D341Med (cell line): ENCODE measurements at places on chromosomes 3 and 15.
A peak's percentile ranks its signal among the peaks of the same experiment; 100 is the strongest.

DNA sequence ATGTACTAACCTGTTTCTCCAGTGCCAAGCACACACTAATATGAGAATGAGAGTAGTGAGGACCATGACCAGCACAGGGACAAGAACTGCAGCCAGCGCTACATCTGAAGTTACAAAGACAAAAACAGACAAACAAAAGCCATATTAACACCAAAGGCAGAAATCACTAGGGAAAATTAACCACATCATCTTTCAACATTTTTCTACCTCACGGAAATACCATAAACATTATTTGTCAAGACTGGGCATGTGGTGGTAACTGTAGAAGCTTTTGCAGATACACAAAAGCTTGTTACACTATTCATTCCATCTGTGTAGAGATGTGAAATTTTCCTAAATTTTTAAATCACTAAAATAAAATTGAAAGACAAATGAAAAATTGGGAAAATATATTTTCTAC is 44.9 kb downstream of the ST3GAL6 start:
- DNase-seq = no peak

GRCh38 chr15:73596174-73596573 is 37.0 kb downstream of the NPTN start:
- no peak for DNase-seq

GRCh38 chr3:85148036-85148435 is 189.2 kb downstream of the CADM2 start:
- peak; percentile 27 for DNase-seq

DNA sequence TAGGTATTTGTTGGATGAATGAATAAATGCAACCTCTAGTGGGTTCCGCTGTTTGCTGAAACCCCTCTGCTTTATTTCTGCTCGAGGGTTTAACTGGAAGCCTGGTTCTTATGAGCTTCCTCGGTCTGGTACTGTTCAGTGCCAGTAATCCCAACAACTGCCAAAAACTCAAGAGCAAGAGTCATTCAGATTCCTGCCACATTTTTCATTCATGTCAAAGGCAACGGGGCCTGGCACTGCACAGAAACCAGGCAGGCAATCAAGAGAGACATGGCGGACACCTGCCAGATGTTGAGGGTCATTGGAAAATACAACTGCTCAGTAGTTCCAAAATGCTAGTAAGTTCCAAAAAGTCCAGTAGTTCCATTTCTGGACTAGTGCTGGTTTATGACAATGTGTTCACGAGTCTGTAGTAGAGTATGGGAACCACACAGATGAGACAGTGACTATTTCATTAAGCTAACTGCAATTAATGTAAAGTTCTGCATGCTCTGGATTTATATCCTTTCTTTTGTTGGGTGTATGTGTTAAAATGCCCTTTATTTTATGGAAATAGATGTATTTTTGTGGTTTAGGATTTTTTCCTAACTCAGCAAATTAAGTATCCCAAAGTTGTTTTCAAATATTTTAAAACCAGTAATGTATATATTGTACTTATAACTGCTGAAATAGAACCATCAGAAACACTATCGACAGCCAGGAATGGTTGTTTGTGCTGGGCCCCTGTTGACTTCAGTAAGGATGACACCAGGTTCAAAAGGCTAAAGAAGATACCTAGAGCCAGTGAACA is 22.7 kb upstream of the TMEM41A start:
- no peak for DNase-seq

DNA sequence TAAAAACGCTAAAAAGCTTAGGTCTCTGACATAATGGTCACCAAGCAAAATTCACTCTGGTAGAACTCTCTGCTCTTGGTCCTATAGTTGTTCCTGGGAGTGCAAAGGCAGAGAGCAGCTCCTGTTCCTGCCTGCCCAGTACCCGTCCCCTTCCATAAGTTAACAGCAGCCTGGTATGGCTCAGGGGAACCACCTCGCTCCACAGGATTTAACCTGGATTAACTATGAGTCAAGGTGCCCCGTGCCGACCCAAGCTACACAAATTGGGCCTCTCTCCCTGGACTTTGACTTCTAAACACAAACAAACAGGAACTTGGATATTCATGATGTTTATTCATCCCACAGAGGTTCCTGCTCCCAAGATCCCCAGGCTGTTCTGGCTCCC is 32.1 kb downstream of the SCAP start:
- peak; percentile 33 for DNase-seq

GRCh38 chr3:149319750-149320149 is 13.7 kb downstream of the TM4SF18 start:
- DNase-seq = no peak

DNA sequence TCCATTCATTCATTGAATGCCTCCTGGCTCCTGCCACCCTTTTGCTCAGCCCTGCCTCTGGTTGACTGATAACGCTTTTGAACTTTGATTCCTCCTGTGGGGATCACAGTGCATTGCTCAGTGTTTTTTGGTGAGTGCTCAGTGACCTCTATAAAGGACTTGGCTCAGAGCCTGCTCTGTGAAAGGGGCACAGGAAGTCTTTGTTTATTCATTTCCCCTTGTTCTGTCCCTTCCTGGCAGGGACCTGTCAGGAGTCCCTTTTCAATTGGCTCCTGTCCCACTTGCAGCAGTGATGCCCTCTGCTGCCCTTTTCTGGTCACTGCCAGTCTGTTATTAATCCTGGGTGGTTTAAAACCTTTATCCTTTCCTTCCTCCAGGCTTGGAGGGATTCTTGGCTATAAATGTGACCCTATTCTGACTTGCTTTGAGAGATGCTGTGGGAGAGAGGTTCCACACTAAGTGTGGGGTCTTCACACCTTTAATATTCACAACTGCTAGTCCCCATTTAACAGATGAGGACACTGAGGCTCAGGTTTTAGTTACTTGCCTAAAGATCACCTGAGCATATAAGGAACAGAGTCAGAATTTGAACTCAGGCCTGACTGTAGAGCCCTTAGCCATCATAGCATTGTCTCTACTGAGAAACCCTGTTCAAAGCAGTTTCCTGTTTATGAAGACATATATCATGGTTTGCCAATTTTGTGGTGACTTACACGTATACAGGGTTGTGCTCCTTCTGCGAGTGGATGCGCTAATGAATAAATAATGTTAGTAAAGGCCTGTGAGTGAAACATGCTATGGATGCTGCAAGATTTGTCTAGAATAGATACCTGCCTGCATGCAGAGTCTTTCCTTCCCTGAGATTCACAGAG is 23.2 kb upstream of the TATDN2 start:
- peak; percentile 82 for DNase-seq

- DNase-seq = no peak
These were observed 946.1 kb downstream of the SQOR start for GRCh38 chr15:46580924-46581323.

- DNase-seq = no peak
These were observed 38.6 kb downstream of the TRPM1 start for GRCh38 chr15:31062911-31063310.

GRCh38 chr3:147699175-147699838 is 290.1 kb downstream of the ZIC1 start:
- no peak for DNase-seq

GRCh38 chr3:15315003-15315402 is 17.4 kb downstream of the SH3BP5 start:
- DNase-seq = no peak

GRCh38 chr3:46981932-46982471 is 2.5 kb downstream of the NBEAL2 start:
- DNase-seq = no peak

DNA sequence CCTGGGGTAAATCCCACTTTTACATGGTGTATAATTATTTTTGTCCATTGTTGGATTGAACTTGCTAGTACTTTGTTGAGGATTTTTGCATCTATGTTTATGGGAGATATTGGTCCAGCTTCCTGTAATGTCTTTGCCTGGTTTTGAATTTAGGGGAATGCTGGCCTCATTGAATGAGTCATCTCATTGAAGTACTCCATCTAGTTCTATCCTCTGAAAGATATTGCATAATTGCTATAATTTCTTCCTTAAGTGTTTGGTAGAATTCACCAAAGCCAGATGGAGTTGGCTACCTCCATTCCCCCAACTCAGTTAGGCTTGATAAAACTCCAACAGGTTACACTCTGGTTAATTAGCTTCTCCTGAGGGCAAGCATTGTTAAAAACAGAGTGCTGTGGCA is 237.4 kb upstream of the TGFBR2 start:
- DNase-seq = no peak

- DNase-seq = peak; percentile 45
These were observed 23.2 kb downstream of the SERPINI2 start for GRCh38 chr3:167450675-167451074.

- DNase-seq = no peak
These were observed 138.9 kb upstream of the RARB start for GRCh38 chr3:25289156-25289555.

DNA sequence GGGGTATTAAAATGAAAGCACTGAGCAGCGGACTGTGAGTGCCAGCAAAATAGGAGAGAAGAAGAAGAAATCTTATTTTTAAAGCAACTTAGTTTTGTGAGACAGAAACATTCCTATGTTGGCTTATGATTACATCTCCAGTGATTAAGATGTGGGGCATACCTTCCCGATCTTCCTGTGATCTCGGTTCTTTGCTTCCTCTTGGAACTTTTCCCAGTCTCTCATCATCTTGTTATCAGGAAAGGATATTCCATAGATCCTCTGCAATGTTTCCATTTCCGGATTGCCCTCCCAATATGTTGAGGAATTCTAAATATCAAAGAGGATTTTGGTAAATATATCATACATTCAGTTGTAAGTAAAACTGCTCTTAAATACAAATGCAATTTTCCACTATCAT is 22.2 kb downstream of the TARS3 start:
- DNase-seq = no peak

DNA sequence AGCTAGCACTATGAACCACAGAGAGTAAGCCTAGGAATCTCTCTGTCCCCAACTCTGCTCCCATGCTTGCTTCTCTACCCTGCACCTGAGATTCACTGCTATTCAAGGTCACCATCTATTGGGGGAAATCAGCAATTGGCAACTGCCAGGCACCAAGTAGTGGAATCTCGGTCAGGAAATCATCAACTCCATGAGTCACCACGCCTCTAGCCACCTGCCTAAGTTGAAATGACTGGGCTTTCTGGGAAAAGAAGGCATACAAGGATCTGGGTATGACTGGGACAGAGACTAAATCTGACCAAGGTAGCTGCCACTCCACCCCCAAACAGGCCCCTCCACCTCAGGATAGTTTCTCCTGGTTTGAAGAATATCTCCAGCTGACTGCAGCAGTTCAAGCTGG is 464.1 kb upstream of the CBLB start:
- no peak for DNase-seq

DNA sequence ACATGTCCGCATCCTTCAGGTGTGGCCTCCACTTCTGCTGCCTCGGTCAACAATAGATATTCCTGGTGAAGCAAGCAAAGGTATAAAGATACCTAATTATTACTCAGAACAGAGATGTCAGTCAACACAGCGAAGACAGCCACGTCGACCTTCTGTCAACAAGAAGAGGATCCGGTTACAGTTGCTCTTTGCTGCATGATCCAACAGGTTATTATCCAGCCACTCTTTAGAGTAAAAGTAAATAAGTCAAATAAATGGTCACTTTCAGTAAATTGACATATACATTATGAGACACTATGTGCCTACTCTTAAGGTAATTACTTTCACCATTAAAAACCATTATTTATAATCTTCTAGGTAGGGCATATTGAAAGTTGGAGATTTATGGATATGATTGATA is 356.8 kb upstream of the ATP11B start:
- no peak for DNase-seq

DNA sequence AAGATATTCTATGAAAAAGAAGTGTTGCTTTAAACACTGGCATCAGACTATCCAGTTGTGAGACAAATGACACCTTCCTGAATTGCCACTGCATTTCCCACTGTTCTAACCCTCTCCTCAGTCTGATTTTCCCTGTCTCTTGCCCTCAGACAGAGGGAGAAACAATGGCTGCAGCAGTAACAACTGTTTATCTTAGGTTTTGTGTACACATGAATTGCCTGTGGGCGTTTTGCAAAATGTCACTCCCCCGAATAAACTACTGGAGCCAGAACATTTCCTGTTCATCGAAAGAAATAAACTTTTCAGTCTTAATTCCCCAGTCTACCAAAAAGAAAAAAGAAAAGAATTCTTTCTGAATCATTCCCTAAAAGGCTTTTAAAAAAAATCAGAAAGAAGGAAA is 155.1 kb downstream of the MAGI1 start:
- no peak for DNase-seq

GRCh38 chr3:129205109-129205832 is 21.6 kb upstream of the CNBP start:
- DNase-seq = no peak

GRCh38 chr3:9175421-9175820 is 74.0 kb downstream of the SRGAP3 start:
- no peak for DNase-seq

DNA sequence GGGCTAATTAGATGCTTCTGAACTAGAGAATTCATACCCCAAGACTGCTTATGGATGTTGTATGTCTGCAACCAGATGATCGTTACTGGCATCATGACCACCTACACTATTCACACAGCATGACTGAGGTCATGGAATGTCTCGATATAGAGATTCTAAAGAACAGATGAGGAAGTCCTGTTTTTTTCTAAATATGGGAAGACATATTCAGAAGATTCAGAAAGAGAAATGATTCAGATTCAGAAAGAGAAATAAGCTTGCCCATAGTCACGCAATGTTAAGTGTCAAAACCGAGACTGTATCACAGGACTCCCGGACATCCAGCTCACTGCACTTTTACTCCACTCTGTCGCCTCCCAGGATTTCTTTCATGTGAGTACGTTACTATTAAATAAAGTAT is 136.2 kb downstream of the TPRG1 start:
- DNase-seq = no peak

DNA sequence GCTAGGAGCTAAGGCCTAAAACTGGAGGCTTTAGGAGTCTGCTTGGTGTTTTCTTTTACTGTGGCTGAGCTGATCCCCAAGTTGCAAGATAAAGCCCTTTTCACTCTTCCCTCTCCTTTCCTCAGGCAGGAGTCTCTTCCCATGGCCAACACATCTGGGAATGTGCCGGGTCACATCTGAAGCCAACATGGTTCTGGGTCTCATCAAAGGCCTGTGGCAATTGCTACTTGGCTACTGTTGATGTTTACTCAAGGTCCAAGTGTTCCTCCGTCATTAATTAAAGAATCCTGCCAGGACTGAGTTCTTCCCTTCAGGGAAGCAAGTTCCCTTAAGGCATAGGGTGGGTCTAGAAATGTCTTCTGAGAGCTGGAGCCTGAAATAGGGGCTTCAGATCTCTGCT is 230.2 kb downstream of the GBE1 start:
- DNase-seq = no peak

- no peak for DNase-seq
These were observed 12.9 kb downstream of the AMOTL2 start for GRCh38 chr3:134361162-134361835.

DNA sequence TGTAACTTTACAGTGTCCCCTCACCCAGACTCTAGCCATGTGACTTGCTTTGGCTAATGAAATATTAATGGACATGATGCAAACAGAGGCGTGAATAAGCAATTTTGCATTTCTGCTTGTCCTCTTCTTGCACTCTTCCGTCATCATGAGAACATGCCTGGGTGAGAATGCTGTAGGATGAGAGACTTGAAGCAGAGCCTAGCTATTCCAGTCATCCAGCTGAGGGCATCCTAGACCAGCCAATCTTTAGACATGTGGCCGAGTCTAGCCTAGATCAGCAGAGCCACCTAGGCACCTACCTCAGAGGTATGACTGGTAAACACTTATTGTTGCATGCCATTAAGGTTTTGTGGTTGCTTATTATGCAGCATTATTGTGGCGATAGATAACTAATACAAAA is 450.5 kb upstream of the AZI2 start:
- peak; percentile 22 for DNase-seq

- DNase-seq = no peak
These were observed 24.1 kb upstream of the MRPL3 start for GRCh38 chr3:131526801-131527347.
